ENCODE measurements at places on chromosomes 12 and 14.

GRCh38 chr12:92362785-92363184 lies 217.1 kb upstream of the BTG1 start:
- no peak for DNase-seq

DNA sequence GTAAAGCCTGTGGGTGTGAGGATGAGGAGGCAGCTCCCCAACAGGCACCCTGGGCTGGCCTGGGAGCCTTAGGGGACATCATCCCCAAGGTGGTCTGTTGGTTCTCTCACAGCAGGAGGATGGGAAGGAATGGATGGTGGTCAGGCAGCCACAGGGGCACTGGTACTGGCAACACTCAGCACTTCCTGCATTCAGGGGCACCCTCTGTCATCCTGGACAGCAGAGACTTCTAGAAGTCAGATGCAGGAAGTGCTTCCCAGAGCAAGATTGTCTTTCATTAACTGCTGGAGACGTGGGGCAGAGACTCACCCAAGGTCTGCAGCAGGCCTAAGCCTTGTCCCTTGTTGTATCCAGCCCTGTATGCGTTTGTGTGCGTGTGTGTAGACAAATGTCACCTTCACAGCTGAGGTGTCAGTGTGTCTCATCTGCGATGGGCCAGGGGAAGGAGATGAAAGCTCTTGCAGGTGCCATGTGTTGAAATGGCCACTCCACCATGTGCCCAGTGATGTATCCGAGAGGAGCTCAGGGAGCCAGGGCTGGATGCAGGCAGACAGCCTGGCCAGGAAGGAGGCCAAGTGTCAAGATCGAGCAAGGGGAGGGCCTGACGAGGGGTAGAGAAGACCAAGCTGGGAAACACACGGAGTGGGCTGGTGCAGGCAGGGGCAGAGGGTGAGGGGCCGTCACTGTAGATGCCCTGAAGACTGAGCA lies 85.1 kb downstream of the PITPNM2 start:
- DNase-seq, result no peak

- peak; percentile 64 for DNase-seq
Measured at GRCh38 chr14:76152333-76152681, 585 bp downstream of the GPATCH2L start.

- DNase-seq, result no peak
Measured at GRCh38 chr12:125079084-125079483, 13.8 kb downstream of the AACS start.

GRCh38 chr12:97046901-97047300 lies 139.8 kb downstream of the NEDD1 start:
- no peak for DNase-seq

DNA sequence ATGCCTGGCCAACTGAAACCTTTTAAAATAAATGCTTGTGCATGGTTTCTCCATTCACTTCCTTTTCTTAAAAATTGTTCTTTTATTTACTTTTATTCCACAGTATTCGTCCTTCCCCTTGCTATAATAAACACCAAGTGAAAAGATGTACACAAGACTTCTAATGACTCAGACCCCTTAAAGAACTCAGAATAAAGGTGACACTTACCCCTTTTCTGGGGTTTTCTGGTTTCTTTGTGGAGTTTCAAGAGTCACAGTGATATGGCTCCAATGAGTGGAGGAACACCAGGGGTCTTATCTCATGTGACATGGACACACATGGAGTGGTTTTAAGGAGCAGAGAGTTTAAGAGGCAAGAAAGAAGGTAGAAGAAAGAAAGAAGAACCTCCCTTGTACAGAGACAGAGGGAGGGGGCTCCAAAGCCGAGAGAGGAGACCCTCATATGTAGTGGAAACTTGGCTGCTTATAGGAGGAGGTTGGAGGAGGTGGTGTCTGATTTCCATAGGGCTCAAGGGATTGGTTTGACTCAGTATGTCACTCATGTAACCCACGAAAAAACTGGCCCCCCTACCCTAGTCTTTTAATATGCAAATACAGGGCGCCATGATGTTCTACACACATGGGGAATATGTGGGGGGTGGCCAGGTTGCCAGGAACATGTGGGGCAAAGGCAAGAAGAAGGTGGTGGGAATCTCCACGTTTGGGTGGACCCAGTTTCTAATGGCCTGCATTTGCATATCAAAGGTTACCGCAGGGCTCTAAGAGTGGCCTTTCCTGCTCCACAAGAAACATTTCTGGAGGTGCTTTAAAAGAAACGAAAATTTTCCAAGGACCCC lies 22.1 kb upstream of the CD69 start:
- no peak for DNase-seq

GRCh38 chr12:92876496-92876895 lies 52.6 kb downstream of the EEA1 start:
- no peak for DNase-seq

DNA sequence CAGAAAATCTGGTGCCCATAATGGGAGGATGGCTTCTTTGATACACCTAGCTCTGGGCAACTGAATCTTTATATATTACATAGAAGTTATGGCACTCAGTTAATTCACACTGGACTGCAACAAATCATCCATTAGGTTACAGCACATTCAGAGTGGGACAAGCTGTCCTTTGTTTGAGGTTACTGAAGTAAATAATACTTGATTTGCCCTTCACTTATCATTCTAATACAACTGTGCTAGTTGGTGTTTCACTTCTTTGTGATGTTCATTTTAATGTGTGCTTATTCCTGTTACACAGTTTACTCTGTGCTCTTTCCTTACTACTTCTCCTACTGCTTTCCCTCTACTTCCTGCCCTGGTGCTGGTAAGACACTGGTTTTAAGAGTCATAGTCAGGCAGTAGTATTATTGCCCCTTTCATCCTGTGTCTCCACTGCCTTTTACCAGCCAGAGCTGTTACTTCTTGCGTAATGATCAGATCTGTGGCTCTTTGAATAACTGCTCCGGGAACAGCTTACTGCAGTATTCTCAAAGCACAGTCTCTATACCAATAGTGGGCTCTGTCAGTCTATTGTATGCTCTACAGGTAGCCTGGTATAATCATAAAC lies 36.4 kb upstream of the GXYLT1 start:
- DNase-seq, result peak; percentile 24

- DNase-seq, result no peak
Measured at GRCh38 chr14:69989622-69990021, 110.4 kb downstream of the SMOC1 start.

DNA sequence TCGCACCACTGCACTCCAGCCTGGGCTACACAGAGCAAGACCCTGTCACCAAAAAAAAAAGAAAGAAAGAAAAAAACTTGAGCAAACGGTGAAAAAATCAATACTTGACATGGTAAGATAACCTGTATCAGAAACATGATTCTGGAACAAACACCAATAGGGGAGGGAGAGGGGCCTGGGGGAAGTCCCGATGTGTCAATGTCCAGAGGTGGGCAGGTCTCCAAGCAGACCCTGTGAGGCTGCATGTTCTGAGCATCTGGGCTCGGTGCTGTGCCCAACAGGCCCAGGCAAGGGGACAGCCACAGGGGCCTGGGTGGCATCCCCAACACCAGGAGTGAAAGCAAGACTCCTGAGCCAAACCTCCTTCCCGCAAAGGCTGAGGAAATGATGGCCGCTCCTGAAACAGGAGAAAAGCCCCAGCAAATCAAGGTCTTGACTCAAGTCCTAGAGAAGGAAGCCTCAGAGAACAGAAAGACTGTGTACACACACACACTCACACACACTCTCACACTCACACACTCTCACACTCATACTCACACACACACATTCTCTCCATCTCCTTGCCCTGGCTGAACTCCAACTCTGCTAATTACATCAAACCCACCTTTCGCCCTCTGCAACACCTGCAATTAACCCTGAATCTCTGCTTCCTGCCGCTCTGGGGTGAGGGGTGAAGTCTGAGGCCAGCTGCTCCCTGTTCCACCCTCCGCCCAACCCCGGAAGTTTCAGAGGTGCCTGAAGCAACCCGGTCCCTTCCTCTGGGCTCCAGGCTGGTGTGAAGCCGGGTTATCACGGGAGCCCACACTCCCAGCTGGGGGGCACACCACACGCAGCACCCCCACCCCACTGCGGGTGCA lies 20.4 kb downstream of the CCDC88C start:
- no peak for DNase-seq

DNA sequence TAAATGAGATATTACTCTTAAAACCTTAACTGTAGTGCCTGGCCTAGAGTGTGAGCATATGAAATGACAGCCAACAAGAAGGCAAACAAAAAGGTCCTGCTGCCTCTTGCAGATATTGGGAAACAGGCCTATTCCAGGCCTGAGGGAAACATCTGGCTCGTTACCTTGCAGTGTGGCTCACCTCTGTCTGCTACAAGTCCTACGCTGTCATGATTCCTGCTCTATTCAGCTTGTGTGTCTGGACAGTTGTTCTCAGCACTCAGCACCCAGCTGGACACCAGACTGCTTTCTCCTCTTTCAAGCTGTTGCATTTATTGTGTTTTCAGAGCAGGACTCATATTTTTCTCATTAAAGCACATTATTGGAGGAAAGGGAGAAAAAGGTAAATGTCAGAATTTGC lies 113.5 kb downstream of the TMTC2 start:
- DNase-seq, result no peak

- no peak for DNase-seq
Measured at GRCh38 chr12:130719263-130719859, 3.3 kb upstream of the RIMBP2 start.

DNA sequence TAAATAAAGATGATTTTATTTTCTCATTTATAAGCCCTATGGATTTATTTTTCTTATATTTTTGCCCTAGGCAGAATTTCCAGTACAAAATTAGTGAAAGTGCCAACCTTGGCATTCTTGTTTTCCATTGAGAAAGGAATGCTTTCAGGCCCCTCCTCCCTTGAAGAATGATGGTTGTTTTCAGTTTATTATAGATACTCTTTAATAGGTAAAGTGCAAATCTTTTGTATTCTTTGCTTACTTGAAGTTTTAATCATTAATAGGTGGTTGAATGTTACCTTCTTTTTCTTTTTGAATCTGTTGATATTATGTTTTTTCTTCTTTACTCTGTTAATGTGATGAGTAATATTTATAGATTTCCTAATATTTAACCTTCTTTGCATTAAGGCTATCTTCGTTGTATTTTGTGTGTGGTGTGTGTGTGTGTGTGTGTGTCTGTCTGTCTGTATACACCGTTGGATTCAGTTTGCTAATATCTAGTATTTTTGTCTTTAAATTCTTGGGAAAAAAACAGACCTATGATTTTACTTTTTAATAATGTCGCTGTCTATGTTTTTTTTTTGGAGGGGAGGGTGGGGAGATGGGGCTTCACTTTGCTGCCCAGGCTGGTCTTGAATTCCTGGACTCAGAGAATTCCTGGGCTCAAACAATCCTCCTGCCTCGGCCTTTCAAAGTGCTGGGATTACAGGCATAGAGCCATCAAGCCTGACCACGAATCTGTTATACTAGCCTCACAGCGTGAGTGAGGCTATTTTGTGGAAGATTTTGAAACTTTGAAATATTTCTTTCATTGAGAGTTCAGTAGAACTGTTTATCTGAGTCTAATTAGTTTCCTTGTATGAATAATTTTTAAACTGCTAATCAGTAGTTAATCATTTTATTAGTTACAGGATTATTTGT lies 13.5 kb downstream of the SRGAP1 start:
- no peak for DNase-seq

GRCh38 chr14:31441273-31442111 lies 15.8 kb downstream of the DTD2 start:
- DNase-seq, result no peak

DNA sequence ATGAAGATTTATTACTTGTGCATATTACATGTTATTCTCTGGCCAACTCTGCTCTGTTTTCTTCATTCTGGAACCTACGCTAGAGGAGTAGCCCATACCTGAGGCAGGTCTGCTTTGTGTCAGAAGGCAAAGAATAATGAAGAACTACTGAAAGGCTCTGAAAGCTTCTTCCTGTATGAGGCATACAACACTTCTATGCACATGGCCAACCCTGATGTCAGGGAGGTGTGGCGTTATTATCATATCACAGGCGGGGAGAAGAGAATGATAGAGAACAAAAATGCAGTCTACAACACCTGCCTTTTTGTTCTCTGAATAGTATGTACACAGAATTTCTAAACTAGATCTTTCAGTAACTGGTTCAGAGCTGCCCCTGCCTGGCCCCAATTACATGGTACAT lies 32.5 kb upstream of the CRY1 start:
- no peak for DNase-seq

DNA sequence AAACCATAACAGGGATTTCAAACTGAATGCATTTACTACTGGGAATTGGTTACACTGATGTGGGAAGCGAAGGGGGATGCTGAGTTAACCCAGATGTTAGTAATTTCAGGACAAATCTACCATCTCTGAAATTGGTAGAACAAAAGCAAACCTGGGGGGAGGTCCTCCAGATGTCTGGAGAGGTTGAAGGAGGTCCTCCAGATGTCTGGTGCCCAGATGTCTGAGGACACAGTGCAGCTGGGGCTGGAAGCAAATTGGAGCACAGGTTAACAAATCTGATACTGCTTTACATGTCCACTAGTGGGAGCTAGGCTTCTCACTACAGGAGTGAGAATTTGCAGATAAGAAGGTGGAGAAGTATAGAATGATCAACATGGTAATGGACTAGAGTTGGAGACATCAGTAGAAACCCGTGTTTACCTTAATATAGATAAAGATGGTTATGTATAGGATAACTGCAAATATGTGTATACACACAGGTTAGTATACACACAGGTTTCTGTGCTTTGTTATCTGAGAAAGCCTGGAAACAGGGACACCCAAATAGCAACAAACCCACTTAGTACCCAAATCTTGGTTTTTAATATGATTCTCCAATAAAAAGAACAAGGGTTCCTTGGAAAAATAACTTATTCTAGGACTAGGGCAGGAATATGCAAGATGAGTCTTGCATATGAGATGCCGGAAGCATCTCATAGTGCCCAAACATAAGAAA lies 162.5 kb downstream of the C12orf50 start:
- no peak for DNase-seq

GRCh38 chr14:27536748-27537147 lies 938.9 kb upstream of the NOVA1 start:
- DNase-seq, result no peak

DNA sequence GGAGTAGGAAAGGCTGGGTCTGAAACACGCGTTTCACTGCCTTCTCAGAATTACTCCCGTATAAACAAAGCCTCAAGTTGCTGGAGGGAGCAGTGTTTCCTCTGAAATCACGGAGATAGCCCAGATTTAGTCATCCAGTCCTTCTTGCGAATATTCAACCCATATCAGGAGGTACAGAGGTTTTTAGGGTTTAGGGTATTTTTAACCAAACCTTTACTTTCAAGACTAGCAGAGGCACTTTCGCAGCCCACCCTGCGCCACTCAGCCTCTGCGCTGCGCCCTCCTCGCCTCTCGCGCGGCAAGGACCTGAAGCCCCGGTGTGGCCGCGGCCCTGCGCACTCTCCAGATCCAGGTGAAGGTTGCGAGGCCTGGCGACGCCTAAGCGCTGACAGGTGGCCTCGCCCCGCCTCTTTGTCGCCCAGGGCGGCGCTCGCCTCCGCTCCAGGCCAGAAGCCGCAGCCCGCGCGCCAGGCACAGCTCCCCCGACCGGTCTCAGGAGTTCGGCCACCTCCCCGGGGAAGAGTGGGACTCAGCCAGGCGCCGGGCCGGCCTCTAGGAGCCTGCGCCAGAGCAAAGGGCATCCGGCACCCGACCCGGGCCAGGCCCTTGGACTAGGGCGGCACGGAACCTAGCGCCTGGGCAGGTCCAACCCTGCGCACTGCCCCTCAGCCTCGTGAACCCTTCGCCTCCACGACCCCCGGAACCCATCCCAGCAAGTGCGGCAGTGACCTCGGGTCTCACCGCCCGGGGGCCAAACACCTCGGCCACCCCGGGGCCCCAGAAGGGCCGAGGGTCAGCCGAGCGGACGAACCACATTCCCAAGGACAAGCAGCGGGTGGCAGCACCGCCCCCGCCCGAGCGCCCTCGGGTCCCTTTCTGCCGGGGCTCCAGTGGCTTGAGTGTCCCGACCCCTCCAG lies 1.8 kb upstream of the SAMD4A start:
- DNase-seq, result peak; percentile 79

- no peak for DNase-seq
Measured at GRCh38 chr12:17841496-17841895, 248.5 kb downstream of the RERGL start.

- no peak for DNase-seq
Measured at GRCh38 chr12:94426049-94426448, 33.6 kb downstream of the CEP83 start.

All from iPS-NIHi11 (cell line).